ENCODE measurements at places on chromosomes 16 and 17.

DNA sequence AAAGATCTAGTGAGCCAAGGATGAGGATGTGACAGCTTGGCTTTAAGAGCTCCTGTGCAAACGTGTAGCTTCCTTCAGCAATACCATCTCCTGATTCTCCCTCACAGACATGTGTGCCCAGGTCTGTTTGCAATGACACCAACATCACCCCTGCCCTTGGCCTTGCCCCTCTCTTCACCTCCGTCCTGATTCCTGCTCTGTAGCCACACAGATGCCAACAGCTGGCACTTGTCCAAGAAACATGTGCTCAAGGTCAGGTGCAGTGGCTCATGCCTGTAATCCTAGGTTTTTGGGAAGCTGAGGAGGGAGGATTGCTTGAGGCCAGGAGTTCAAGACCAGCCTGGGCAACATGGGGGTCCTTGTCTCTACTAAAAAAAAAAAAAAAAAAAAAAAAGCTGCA is 103.8 kb upstream of the CRHR1 start:
- DNase-seq = no peak

DNA sequence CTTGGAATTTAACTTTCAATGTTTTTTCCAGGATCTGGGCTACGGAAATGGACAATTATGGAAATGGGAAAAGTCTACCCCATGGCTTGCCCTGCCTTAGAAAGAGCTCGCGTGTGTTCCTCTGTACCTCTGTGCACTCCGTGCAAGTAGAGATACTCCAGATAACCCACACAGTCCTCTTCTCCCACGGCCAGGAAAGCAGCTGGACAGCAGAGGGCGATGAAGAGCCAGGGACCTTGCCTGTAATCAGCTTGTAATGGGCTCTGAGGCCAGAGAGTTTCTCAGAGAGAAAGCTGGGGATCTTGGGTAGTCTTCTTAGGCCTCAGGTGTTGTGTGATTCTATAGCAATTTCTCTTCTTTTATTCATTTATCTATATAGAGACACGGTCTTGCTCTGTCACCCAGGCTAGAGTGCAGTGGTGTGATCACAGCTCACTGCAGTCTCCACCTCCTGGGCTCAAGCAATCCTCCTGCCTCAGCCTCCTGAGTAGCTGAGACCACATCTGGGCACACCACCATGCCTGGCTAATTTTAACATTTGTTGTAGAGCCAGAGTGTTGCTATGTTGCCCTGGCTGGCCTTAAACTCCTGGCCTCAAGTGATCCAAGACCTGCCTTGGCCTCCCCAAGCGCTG is 2.4 kb upstream of the SOCS7 start:
- peak; percentile 70 for DNase-seq

DNA sequence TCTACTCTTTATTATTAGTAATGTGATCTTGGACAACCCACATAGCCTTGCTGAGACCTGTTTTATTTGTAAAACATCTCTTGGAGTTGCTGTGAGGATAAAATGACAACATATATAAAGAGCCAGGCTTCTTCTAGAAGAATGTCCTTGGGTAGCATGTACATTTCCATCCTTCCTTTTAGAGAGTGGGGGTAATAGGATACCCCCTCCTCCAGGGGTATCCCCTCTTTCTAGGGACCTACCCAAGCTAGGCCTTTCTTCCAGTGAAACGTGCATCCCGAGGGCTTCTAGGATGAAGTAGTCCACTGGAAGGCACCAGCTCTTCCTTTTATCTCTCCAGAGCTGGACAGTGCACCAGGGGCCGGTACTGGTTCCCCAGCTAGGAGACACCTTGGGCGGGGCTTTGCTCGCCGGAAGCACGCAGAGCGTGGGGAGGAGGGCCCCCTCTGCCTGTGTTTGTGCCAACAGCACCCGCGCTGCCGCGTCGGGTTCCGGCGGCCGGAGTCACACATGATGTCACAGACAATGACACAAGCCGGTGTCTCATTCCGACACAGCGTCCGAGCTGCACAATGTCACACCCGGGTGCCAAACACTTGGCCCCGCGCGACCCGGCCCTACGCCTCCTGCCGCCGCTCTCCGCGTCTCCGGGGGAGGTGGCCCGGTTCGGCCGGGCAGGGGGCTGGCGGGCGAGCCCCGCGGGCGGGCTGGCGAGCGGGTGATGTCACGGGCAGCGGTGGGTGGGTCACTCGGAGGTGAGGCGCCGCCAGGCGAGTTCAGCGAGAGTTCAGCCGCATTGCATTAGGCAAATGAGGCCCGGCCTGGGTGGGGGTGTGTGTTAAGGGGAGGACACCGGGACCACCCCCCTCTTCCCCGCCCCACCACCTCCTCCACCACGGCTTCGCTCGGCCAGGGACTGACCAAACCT is 23.4 kb downstream of the GJD3 start:
- peak; percentile 94 for DNase-seq

DNA sequence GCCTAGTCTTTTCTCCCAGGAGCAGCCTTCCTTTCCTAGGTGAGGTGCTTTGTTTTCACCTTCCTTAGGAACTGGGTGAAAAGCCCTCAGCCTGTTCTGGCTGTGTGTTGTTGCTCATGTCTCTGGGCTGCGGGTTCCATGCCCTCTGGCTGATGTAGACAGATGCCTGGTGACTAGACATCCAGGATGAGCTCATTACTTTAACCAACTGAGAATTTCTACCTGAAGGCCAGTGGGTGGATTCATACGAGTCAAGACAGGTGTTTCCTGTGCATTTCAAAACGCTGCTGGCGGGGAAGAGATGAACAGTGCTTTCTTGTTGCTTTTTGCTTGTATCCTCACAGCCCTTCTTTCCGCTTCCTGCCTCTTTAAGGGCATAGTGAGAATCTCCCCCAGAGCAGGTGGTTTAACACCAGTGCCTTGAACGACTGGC is 22.3 kb downstream of the SAP30BP start:
- DNase-seq = peak; percentile 25
